Mucosa of gallbladder (tissue), 1 donor: ENCODE measurements at places on chromosomes 2 and 18.

- no peak for DNase-seq
These were observed 22.7 kb downstream of the CYP20A1 start for GRCh38 chr2:203261326-203262159.

- DNase-seq = no peak
These were observed 135.9 kb downstream of the RHBDD1 start for GRCh38 chr2:226971770-226972169.

- no peak for DNase-seq
These were observed 9.3 kb upstream of the NMS start for GRCh38 chr2:100460904-100461530.

DNA sequence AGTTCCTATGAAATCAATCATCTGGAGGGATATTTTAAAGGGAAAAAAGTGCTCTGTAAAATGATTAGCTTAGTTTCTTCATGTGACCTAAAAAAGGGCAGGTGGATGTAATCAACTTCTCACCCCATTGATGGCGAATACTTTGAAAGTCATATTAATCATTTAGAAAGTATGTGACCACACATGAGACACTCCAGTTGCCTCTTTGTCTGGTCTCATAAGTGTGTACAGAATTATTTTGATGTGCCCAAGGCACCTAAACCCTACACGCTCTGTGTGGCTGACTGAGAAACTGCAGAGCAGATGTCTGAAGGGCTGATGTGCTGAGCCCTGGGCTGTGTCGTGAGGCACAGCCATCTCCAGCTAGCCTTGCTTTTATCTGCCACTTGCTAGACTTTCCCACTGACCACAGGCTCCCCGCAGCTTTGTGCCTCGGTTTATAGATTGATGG, 26.9 kb downstream of the SGPP2 start:
- DNase-seq = no peak

DNA sequence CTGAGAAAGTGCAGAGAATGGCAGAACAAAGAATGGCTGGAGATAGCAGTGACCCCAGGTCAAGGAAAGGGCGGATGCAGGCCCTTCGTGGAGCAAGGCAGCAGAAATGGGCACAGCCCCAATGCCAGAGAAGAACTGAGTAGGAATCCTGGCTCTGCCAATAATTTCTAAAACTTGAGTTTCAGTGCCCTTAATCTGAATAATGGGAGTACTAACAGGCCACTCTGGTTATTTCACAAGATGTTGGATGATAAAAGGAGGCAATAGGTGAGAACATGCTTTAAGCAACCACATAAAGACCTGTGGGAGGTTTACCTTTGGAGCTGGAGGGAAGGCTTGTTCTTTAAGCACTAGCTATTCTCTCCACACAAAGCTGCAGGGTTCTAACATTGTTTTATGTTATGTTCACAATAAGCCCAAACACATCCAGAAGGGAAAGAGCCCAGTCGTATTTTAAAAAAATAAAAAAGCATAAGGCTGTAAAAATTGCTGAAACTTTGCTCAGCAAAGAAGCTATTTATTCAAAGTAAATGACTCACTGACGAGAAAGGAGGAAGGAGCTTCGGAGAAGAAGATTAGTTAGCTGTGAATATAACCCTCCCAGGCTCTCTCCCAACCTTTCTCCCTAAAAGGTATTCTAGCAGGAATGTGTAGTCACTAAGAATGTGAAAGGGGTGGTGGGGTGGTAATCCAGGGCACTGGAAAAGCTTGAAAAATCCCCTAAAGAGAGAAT, 470.2 kb downstream of the TXNL1 start:
- no peak for DNase-seq

DNA sequence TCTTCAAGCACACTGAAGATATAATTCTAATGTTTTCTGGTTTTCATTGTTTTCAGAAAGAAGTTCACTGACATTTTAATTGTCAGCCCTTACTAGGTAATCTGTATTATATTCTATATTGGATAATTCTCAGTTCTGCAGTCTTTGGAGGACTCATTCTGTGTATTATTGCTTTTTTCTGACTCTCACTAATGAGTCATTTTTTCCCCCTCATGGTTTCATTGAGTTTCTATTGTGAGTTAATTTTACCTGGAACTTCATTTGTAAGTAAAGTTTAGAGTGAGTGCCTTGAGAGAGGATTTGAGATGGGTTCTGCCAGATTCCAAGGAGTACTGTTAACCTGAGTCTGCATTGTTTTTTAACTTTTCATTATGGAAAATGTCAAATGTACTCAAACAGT, 90.4 kb upstream of the LYPD1 start:
- DNase-seq = no peak

DNA sequence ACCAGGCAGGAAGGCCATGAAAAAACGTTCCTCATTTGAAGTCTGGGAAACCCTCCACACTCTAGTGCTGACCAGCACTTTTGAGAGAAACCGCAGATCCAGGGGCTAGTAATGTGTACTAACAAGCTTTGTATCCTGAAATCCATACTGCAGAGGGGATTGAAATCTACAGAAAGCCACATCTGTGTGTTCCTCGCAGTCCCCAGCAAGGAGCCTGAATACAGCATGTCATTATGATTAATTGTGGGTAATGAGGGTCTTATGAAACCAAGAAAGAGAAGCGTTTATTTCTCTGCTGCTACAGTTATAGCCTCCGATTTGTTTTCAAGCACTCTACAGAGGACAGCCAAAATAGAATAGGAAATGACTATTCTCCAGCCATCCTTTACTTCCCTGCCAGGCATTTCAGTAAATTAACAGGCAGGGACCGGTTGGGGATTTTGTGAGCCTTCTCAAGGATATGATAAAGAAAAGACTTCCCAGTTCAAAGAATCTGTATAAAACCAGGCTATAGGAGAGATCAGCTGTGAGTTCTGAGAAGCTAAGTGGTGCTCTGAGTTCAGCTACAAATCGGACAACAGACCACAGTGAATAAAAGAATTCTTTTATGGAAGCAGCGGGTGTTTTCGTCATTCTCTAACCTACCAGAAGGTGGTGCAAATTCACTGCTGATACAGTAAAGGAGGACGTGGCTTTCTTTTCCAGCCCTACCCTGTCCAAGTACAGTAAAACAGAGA, 133.4 kb downstream of the INSIG2 start:
- peak; percentile 47 for DNase-seq

- DNase-seq = no peak
These were observed 96.9 kb downstream of the COPS8 start for GRCh38 chr2:237182422-237183123.

- DNase-seq = no peak
These were observed 22.1 kb upstream of the CNOT11 start for GRCh38 chr2:101230541-101231001.

GRCh38 chr2:40654346-40654745, 202.5 kb upstream of the SLC8A1 start:
- no peak for DNase-seq

GRCh38 chr2:71000780-71001591, 6.3 kb upstream of the TEX261 start:
- peak; percentile 67 for DNase-seq

- no peak for DNase-seq
These were observed 56.6 kb upstream of the MAP2 start for GRCh38 chr2:209367075-209367747.

GRCh38 chr2:9799011-9799596, 44.2 kb upstream of the TAF1B start:
- peak; percentile 51 for DNase-seq

- no peak for DNase-seq
These were observed 72.2 kb upstream of the BARD1 start for GRCh38 chr2:214881647-214882202.

GRCh38 chr2:24611631-24612030, 120.6 kb downstream of the NCOA1 start:
- DNase-seq = no peak

DNA sequence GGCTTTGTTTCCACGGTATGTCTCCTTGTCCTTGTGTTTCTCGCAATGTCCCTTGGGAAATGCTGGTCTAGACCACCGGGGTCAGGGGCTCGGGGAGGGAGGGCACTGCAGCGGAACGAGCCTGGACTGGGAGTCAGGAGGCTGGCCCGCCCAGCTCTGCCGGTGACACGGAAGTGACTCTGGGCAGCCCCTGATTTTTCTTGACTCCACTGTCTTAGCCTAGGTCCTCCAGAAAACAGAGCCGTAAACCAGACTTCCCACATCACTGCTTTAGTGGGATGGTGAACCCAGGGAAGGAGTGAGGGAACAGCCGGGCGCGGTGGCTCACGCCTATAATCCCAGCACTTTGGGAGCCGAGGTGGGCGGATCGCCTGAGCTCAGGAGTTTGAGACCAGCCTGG, 144.2 kb downstream of the ASB1 start:
- DNase-seq = no peak

- no peak for DNase-seq
These were observed 102.2 kb downstream of the VIT start for GRCh38 chr2:36798724-36799123.

DNA sequence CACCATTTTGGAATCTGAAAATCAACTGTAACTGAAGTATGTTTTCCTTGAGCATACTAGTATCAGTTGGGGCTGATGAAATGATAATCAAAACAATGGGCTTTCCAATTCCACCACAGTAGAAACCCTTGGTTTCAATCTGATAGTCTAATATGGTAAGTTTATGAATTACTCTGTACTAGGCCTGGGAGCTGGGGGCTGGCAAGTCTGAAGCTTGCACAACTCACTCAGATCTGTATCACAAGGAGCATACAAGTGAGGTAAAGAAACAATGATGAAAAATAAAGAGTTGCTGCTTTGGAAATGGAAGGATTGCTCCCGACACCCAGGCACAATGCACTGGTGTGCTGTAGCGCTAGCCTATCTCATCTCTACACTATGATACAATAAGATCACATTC, 19.4 kb downstream of the ZEB2 start:
- DNase-seq = no peak

DNA sequence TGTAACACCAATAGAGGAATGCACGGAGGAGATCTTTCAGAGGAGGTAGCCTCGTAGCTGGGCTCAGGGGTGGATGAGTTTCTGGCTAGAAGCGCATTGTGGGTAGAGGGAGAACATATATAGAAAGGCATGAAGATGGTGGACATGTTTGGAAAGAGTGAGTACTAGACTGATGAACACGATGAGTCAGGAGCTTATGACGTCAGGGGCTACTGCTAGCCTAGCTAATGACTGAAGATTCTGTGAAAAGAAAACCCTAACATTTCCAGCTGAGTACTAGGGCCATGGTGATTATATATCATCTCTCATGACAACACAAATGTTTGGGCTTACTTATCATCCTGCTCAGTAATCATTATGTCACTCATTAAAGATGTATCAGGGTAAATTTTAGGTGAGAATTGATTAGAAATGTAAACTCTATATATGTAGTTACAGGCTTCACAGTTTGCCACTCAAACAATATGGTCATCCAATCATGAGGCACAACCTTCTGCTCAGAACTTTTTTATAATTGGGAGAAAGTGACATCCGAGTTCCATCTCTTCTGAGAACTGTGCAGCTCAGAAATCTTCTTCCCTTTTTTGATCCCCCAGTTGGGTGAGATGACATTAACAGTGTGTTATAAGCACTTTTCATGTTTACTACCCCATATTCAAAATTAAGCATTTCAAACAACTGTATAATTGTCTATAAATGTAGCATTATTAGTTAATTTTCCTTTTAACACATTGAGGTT, 22.2 kb upstream of the IL1RN start:
- DNase-seq = no peak

DNA sequence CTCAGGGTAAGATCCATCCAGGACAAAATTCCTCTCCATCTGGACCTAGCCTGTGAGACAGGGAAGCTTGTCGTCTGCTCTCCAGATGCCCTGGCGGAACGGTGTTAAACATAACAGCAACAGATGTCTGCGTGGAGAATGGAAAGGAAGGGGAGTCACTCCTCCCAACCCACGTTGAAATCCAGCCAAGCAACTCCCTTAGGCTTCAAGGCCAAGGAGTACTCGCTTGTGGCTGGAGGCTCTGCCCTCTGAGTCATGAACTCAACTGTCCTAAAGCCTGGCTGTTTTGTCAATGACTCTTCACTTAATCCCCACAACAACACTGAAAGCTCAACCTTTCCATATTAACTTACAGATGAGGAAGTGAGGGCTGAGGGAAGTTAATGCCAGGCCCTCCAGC, 42.2 kb downstream of the TPO start:
- no peak for DNase-seq

GRCh38 chr2:69203166-69203985, 183.7 kb downstream of the GFPT1 start:
- DNase-seq = no peak

- DNase-seq = no peak
These were observed 8.7 kb downstream of the GYPC start for GRCh38 chr2:126664639-126665038.

DNA sequence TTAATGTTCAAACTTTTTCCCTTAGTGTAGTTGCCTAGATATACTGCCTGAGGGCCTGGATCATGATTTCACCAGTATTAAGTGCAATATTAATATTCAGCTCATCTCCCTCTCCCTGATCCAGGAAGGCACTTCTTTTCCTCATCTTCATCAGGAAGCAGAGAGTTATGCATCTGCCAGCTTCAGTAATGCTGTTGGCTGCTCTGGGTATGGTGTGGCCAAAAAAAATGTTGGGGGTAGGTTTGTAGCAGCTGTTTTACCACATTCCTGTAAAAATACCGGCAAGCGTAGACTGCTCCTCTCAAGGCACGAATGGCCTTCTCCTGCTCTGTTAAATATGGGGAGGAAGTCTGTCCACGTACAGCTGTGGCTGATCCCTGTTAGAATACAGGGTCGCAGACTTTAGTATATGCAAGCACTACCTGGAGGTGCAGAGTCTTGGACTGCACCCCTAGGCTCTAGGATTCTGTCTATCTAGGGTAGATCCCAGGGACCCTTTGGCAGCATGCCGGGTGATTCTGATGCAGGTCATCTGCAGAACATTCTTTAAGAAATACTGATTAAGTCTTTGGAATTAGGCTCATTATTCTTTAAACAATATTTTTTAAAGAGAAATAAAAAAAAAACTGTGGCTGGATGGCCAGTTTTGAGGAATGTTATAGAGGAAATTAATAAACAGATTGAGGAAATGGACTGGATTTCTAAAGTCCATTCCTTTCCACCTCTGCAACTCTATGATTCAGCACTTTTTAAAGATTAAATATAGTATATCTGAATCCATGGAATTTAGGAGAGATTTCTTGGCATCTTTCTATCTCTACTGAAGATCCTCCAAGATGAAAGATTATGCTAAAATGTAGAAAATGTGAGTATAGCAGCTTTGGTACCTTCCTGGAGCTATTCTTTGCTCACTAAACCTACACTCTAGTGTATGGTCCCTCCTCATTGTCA, 21.0 kb upstream of the GLS start:
- no peak for DNase-seq

DNA sequence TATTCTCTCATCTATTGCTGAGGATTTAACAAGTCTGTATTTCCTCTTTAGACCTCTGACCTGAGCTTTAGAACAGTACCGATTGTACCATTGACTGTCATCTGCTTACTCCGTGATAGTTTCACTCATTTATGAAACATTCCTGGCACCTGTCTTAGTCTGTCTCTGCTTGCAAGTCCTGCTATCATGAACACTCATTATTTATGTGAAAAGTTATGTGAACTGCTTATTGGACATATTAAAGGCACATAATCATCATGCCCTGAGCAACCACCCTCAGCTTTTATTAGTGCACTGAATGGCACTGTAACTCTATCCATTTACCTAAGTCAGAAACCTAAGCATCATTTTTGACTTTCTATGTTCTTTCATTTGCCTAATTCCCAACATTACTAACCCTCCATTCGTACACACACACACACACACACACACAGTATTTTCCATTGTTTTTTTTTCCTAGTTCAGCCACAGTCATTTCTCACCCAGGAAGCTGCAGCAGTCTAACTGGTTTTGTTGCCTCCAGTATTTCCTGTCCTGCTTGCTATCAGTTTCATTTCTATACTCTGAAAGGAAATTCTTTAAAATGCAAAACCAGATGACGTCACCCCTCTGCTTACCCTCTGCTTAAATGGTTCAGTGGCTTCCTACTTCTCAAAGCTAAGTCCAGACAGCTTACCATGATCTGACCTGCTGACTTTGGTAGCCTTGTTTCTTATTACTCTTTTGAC, 146.1 kb downstream of the HAUS1 start:
- peak; percentile 66 for DNase-seq
